Posterior vena cava (tissue), 2 donors: ENCODE measurements at places on chromosomes 7 and 10. TPM values are rescaled to one million over a fixed set of nuclear protein-coding genes. Genes with fewer than 3 reads are reported as not detected.

- DNase-seq: no peak
These were observed 37.3 kb downstream of the BMPR1A start for GRCh38 chr10:86793696-86794095.

The MGMT gene
- total RNA-seq: 17.6 TPM

The GDF2 gene
- total RNA-seq: not detected

The KAT6B gene
- 35.0 TPM for total RNA-seq

- no peak for DNase-seq
These were observed 159.3 kb upstream of the TMEM196 start for GRCh38 chr7:19932549-19933249.

The PRF1 gene
- total RNA-seq: 5.2 TPM

The LMOD2 gene
- total RNA-seq: not detected

- DNase-seq: no peak
These were observed 19.9 kb downstream of the KLF6 start for GRCh38 chr10:3765146-3765545.

GRCh38 chr10:78991187-78991586 lies 77.6 kb upstream of the ZMIZ1 start:
- DNase-seq: no peak

The SH2D4B gene
- 0.10 TPM for total RNA-seq
